Upper lobe of right lung (tissue), 1 donor: ENCODE measurements at places on chromosomes 16 and 17. TPM values are rescaled to one million over a fixed set of nuclear protein-coding genes. Genes with fewer than 3 reads are reported as not detected.

Gene HOXB2
- 11.0 TPM for total RNA-seq

DNA sequence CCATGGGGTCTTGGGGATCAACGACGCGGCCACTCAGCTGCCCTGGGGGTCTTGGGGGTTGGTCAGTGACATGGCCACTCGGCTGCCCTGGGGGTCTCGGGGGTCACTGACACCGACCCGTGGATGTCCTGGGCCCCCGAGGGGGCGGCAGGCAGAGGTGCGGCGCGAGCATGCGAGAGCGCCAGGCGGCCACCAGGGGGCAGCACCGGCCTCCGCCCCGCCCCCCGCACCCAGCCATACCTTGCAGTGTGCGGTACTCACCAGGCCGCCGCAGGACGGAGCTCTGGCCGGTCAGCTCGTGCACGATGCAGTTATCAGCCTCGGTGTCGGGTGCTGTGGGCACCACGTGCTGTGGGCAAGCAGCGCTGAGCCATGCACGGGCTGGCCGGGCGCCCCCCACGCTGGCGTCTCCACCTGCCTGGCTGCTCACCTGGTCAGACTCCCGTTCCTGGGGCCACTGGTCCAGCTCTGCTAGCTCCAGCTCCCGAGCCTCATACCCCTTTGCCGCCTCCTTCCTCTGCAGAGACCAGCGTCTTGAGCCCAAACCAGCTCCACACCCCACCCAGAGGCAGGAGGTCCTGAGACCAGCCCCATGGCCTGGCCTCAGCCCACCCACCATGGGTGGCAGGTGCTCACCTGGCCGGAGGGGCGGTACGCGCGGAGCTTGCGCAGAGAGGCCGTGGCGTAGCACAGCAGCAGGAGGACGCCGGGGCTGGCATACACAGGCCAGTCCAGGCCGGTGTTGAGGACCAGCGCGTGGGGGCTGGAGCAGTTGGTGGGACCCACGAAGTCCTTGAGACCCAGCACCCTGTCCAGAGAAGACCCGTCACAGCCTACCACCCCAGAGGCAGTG is 31.2 kb downstream of the CTU2 start:
- peak; percentile 92 for DNase-seq

DNA sequence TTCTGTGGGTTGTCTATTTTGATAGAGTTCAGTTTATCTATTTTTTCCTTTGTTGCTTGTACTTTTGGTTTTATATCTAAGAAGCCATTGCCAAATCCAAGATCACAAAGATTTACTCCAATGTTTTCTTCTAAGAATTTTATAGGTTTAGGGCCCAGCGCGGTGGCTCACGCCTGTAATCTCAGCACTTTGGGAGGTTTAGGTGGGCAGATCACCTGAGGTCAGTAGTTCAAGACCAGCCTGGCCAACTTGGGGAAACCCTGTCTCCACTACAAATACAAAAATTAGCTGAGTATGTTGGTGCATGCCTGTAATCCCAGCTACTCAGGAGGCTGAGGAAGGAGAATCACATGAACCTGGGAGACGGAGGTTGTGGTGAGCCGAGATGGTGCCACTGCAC is 13.7 kb upstream of the ITGA3 start:
- no peak for DNase-seq

GRCh38 chr16:84199861-84200260 is 8.9 kb downstream of the ADAD2 start:
- DNase-seq = peak; percentile 71

- DNase-seq = peak; percentile 85
These were observed 10.3 kb upstream of the MSL1 start for GRCh38 chr17:40111221-40112128.

- DNase-seq = no peak
These were observed 17.8 kb downstream of the PFAS start for GRCh38 chr17:8266648-8267479.

- no peak for DNase-seq
These were observed 2.6 kb upstream of the IL17C start for GRCh38 chr16:88635671-88636319.

DNA sequence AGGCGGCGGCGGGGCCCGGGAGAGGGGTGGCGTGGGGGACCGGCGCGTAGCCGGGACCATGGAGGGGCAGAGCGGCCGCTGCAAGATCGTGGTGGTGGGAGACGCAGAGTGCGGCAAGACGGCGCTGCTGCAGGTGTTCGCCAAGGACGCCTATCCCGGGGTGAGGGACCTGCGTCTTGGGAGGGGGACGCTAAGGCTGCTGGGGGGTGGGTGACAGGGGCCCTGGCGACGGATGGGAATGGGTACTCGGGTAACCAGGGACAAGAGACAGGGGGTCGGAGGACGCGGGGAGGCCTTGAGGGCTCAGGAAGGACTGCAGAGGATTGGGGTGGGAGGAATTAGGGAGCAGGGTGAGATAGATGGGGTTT is 243 bp downstream of the RND2 start:
- DNase-seq = no peak

- DNase-seq = peak; percentile 93
These were observed 33.9 kb downstream of the JPH3 start for GRCh38 chr16:87636050-87636684.

Gene SSTR5
- total RNA-seq = not detected

DNA sequence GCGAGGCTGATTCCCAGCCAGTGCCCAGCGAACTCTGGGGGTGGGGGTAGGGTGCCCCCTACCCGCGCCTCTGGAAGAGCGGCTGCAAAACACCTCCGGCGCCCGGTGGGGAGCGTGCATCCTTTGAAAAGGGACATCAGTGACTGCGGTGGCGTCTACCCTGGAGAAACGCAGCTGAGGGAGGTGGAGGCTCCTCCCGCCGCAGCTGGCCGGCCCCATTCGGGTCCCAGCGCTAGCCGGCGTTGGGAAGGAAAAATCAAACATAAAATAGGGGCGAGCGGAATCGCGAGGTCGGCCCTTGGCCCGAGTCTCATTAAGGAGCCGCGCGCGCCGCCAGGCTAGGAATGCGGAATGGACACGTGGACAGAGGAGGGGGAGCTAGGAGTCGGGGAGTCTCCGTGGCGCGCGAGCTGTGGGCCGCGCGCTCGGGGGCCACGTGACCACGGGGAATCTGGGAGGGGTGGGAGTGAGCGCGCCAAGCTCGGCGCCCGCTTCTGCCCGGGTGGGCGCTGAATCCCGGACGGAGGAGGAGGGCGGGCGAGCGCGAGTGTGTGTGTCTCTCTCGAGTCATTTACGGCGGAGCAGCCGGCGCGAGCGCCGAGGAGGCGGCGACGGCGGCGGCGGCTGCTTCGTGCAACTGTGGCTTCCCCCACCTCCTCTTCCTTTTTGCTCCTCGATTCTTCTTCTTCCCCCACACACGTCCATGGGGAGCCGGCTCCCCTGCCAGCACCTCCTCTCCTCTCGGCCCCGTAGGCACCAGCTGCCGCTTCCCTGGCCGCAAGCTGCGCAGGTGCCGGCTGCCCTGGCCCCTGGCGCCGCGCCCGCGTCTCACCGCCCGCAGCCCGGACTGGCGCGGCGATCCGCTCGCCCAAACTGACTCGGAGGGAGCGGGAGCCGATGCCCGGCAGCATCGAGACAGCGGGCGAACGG is at the start of gene TMEM132E:
Gene TMEM132E (plus strand): TSS at position 566 of the 930 bp plus-strand sequence. CDS start 1,495 bp downstream, outside the sequence.
- DNase-seq = peak; percentile 75

DNA sequence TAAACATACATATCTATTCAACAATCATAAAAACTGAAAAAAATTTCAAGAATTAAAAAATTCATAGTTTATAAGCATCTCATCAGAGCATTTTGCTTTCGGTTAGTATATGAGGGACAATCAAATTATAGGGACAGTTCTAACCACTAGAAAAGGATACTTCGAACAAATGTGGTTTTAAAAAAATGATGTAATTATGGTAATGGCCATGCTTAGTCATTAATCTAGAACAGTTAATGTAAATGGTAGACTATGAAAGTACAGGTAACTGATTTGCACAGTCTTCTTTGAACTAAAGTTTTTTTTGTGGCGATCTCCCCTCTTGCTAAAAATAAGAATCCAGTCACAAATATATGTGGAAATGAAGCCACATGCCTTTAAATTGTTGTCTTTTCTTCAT is 63.5 kb upstream of the PHOSPHO1 start:
- DNase-seq = no peak

- DNase-seq = no peak
These were observed 30.3 kb downstream of the LDHD start for GRCh38 chr16:75086281-75086680.

Gene TERB1
- 0.26 TPM for total RNA-seq

Gene SGCA
- total RNA-seq = 27.8 TPM

Gene STH
- total RNA-seq = not detected

Gene TSEN54
- total RNA-seq = 21.6 TPM

- DNase-seq = no peak
These were observed 7.9 kb downstream of the SEPTIN12 start for GRCh38 chr16:4780235-4780634.

DNA sequence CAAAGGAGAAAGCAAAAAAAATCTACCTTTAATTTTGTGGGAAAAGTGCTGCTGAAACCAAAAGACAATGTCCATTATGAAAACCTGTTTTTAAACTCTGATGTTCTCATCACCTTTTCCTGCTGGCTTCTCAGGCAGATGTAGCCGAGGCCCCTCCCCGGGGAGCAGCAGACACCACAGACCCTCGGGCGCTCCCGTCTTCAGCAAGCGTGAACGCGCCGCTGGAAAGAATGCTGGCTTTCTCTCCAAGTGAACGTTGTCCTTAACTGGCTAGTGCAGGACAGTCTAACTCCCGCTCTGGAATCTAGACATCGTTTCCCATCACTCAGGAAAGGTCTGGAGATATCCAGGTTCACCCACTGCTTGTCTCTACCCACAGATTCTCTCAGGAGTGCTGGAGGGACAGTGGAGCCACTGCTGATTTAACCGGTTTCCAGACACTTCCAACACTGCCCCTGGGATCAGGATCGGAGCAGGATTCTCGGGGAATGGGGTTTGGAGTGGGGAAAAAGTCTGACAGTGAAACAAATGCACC is 211.2 kb downstream of the RBFOX3 start:
- DNase-seq = no peak

DNA sequence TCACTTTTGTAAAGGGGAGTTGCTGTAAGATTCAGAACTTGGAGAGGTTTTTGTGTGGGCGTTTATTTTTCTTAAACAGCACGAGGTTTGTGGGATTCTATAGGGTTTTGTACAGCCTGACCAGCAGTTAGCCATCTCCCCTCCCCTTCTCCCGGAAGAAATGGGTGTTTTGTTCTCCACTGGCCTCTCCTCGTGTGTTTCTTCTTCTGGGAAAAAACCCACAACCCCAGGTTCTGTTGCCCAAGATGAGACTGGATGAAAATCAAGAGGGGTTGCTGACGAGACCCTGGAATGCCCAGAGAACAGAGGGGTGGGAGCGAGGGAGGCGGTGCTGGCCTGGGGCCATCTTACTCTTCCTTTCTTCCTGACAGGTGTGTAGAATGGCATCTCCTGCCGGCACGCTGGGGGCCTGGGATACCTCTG is 186.1 kb downstream of the MSI2 start:
- DNase-seq = no peak

DNA sequence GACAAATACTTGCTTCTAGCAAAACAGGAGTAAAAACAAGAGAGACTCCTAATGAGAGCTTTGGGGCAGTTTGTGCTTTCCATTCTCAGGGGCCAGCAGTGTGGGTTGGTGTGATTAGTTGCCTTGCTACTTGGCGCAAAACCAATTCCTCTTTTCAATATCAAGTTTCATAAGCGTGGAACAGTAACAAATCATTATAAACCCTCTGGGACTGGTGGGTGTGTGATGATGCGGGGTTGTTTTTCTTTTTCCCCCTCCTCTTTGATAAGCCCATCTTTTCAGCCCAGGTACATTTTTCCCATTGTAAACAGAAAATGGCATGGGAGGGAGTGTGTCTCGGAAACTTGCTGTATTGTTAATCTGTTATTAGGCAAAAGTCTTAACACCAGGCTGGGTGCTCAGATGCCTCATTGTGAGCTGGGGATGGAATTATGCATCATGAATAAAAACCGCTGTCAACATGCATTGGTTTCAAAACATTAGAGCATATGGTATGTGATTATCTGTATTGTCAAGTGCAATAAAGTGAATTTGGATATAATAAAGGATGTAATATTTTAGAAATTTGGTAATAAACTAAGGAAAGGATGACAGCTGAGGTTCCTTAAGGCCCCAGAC is 166.4 kb downstream of the CCDC182 start:
- no peak for DNase-seq

GRCh38 chr16:75764154-75764768 is 38.0 kb upstream of the CPHXL start:
- DNase-seq = no peak

Gene ZFP3
- total RNA-seq = 6.7 TPM

Gene NPIPA2
- 5.9 TPM for total RNA-seq

DNA sequence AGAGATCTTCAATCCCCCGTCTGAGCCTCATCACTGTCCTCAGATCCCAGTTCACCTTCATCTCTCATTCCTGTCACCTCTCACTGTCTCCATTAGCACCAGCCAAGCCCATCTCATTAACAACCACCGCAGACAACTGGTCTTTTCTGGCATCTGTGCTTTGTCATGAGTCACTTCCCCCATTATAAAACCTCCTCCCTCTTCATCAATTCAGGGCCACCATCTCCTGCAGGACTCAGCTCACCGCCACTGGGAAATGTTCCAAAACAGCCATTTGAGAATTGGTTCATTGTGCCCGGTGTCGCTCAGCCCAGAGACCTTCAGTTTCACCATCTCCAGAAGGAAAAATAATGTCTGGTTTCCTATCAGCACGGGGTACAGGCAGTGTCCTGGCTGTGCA is 56.9 kb upstream of the TEKT3 start:
- no peak for DNase-seq

GRCh38 chr17:50256826-50257618 is 17.2 kb upstream of the TMEM92 start:
- peak; percentile 55 for DNase-seq

- DNase-seq = peak; percentile 78
These were observed 25.9 kb downstream of the RNF43 start for GRCh38 chr17:58391302-58391984.

- DNase-seq = no peak
These were observed 30.7 kb downstream of the CDRT4 start for GRCh38 chr17:15436473-15437302.

DNA sequence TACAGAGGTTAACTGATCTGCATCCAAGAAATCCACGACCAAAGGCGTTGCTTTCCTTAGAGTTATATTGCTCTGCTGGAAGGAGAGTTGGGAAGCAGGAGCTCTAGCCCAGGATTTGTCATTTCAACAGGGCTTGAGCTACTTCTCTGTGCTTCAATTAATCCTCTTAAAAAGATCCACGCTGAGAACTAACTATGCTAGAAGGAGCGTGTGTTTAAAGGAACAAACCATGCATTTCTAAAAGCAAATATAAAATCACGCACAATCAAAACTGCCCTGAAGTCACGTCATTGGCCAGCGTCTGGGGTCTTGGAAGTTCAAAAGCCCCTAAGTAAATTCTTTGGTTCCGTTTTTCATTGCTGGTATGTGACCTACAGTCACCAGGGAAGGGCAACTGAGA is 1.1 kb downstream of the ARL6IP1 start:
- no peak for DNase-seq

- DNase-seq = no peak
These were observed 38.0 kb downstream of the ARSG start for GRCh38 chr17:68329331-68329730.

DNA sequence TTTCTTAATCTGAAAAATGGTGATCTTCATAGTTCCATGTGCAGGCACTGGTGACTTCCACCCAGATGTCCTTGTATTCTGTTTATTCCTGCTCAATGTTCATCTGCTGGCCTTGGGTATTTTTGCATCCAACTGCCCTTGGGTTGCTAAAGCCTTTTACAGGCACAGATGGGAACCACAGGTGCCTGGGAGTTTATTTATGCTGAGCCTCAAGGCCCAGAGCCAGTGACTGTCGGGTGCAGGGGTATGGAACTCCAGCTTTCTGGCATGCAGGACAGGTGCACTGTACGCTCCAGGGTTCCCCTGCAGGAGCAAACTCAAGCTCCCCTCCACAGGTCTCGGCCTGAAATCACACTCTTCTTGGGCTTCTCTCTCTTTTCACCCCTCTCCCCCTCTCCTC is 22.3 kb downstream of the DYNLRB2 start:
- DNase-seq = no peak

- DNase-seq = no peak
These were observed 5.5 kb downstream of the KRT40 start for GRCh38 chr17:40978575-40979151.

Gene APOH
- total RNA-seq = 29.6 TPM
